Stromal cell of bone marrow (primary cell): ENCODE measurements at places on chromosomes 11 and 22.

GRCh38 chr11:108286370-108286769 lies 63.5 kb downstream of the ATM start:
- DNase-seq, result no peak

- DNase-seq, result no peak
Observed at GRCh38 chr11:30172883-30173311, 57.9 kb upstream of the FSHB start.

GRCh38 chr11:80636999-80637398 lies 1196.2 kb upstream of the TENM4 start:
- no peak for DNase-seq

GRCh38 chr11:72836111-72836510 lies 21.9 kb downstream of the ATG16L2 start:
- no peak for DNase-seq

GRCh38 chr11:111697933-111698371 lies 68.2 kb downstream of the PPP2R1B start:
- DNase-seq, result no peak

DNA sequence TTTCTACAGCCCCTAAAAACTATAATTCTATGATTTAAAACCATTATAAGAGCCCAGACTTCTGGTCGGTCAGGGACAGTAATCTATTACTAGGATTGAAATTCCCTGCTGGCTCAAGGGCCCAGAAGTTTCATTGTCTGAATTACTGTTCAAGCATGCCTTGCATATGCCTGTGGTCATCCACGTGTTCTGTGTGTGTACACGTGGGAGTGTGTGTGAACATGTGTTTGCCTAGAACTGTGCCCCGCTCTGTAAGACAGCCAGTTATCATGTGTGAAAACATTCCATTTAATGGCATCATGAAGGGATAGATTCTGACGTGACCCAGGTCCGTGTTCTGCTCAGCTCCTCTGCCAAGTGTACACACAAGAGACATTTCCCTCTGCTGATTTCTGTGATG lies 189.3 kb upstream of the NECTIN1 start:
- no peak for DNase-seq

DNA sequence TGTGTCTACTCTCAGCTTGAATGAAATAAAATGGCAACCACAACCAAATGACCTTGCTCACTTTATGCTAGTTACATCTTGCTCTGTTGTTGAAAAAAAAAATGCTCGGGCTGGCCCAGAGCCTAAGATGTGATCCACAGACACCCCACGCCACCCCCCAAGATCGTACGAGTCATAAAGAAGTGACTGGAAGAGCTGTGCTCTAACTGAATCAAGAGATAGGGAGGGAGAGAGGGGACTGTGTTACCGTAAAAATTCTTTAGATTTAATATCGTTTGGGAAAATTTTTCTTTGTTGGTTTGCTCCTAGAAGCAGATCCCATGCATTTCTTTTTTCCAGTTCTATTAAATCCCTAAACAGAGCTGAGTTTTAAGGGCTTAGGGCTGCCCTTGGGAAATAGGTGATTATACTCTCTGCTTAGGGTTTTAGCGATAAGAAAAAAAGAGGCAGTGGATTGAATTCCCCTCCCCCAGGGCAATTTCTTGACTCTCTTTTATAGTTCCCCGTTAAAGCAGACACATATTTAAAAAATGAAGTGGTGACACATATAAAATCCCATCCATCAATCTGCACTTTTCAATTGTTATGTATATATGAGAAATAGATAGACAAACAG lies 14.5 kb downstream of the MAML2 start:
- DNase-seq, result no peak

- no peak for DNase-seq
Observed at GRCh38 chr11:124873951-124874350, 8.7 kb downstream of the ROBO3 start.

GRCh38 chr11:36304351-36304750 lies 8.3 kb downstream of the PRR5L start:
- no peak for DNase-seq

GRCh38 chr22:44438481-44439131 lies 59.4 kb downstream of the RTL6 start:
- no peak for DNase-seq

GRCh38 chr11:287821-288477 lies 977 bp upstream of the PGGHG start:
- DNase-seq, result no peak

DNA sequence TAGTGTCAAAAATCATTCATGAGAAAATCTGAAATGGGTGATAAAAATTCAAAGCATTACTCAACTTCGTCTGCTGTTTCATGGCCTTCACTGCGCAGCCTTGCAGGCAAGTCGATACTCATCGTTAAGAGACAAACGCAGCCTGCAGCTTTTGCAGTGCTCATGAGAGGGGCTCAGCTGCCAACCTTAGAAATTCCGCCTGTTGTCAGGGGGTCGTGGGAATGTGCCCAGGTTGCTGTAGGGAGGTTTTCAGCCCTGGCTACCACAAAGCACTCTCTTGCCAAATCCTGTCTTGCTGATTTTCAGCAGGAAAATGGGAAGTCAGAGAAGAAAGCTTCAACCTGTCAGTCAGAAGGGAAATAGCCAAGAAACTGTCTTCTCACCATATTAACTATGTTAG lies 25.4 kb upstream of the GRAMD1B start:
- DNase-seq, result no peak

DNA sequence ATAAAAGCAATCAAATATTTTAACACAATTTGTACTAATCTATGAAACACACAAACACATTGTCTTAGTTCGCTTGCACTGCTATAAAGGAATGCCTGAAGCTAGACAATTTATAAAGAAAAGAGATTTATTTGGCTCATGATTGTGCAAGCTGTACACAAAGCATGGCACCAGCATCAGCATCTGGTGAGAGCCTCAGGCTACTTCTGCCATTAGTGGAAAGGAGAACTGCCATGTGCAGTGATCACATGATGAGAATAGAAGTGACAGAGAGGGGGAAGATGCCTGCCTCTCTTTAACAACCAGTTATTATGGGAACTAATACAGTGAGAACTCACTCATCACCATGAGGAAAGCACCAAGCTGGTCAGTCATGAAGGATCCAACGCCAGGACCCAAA lies 105.1 kb downstream of the GUCY1A2 start:
- no peak for DNase-seq

- DNase-seq, result no peak
Observed at GRCh38 chr22:45335854-45336522, 26.3 kb downstream of the FAM118A start.

DNA sequence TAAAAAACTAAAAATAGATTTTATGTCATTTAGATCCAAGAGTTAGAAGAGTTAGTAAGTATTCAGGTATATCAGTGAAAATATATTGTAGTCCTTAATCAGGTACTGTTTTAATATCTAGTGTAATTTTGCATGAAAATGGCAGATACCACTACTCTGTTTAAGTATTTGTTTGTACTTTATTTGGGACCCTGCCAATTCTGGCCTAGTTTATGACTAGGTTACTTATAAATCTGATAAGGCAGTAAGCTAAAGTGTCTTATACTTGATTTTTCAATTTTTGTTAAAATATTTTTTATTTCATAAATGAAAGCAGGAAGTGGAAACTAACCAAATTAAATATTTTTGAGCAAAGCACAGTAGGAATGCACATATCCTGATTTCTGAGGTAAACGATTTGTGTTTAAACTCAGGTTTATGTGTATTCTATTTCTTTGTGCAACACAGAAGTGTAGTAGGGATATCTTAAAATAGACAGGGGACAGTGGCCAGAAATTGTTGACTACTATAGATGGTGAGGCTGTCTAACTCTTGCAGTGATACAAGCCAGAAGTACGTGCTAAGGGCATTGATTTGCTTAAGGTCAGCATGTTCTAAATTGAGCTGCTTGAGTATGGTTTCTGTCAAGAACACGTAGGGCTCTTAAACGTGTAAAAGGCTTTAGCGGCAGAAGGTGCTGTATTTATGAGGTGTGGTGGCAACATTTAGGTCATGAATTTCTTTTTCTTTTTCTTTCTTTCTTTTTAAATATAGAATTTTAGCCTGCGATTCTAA lies 34.0 kb downstream of the HIPK3 start:
- no peak for DNase-seq

DNA sequence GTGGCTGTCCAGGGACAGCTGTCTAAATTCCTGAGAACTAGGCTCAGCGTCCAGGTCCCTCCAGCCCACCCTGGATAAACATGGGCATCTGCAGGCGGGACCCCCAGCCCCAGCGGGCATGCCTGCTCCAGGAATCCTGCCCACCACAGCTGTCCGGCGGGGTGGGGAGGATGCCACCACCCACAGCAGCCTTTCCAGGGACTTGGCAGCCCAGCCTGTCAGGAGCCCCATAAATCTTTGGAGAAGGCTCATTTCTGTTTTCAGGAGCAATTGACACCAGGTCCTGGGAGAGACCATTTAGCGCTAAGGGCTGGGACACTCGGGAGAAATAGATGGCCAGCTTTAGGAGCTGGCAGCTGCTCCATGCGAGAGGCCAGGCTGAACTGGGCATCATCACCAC lies 358.9 kb downstream of the CADM1 start:
- no peak for DNase-seq

DNA sequence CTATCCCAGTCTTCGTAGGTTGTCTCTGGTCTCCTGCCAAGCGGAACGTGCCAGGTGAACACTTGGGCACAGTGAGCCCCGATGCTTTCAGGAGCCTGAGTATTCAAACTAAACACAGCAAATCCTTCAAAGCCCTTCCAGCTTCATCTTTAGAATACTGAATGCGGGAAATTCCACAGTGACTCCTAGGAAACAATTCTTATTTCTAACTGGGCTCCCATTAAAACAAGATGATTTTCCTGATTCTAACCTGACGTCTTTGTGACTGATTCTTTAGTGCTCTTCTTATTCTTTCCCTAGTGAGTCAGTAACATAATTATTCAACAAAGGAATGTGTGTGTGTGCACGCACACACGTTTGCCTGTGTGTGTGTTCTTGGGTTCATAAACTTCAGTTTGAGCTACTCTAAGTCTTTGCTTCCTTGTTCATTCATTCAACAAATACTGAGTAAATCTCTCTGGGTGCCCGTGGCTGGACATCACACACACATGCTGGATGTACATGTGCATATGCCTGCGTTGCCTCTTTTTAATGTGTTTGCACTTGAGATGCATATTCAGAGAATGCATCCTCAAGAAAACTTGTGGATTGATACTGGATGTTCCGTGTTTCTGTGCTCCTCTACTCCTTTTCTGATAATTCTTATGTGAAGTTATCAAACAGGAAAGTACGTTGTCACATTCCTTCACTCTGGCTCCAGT lies 134.5 kb downstream of the WNT7B start:
- DNase-seq, result no peak

- no peak for DNase-seq
Observed at GRCh38 chr11:17813391-17814059, 78.9 kb downstream of the KCNC1 start.
